GM03348 (cell line): ENCODE measurements at places on chromosomes 3 and 15.

DNA sequence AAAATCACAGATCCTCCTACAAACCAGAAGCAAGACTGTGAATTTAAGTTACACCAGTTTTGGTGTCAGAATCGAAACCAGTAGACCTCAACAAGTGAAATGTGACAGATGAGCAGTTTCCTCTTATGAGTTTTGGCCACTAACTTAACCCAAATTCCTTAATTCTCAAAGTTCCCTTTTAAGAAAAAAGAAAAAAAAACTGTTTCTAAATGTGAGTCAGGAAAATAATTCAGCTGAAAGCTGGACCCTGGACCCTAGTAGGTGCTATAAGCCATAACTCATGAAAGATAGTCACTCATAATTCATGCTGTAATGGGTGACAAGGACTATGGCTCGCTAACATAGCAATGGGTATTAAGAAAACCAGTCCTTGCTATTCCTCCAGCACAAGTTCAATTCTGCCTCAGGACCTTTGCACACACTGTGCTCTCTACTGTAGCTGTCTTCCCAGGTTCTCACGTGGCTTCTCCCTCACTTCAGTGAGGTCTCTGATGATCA, 9.0 kb upstream of the THRB start:
- no peak for DNase-seq

DNA sequence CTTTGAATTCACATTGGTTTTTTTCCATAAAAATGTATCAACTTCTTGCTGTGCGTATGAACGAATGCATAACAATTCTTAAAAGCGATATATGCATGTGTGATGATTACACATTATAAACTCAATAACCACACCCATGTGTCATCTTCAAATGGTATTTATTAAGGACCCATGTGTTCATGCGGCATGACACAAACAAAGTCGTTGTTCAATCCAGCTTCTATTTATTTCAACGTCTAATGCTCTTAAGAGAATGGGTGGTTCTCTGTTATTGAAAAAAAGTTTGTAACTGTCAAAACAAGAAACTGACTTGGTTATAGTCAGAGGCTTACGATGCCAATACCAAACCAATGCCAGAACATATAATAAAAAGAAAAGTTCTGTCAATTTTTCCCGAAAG, 195.9 kb downstream of the FOXP1 start:
- DNase-seq = no peak

DNA sequence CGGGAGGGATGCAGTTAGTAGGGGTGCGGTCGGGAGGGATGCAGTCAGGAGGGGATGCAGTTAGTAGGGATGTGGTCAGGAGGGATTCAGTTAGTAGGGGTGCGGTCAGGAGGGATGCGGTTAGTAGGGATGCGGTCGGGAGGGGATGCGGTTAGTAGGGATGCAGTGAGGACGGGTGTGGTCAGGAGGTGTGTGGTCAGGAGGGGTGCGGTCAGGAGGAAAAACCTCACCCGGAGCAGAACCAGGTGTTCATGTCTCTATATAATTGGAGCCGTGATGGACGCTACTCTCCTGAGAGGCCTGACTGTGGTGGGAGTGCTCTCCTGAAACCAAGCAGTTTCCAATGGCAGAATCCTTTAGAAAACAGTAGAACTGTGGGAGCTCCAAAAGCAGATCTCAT, 95.8 kb downstream of the BDH1 start:
- DNase-seq = no peak

DNA sequence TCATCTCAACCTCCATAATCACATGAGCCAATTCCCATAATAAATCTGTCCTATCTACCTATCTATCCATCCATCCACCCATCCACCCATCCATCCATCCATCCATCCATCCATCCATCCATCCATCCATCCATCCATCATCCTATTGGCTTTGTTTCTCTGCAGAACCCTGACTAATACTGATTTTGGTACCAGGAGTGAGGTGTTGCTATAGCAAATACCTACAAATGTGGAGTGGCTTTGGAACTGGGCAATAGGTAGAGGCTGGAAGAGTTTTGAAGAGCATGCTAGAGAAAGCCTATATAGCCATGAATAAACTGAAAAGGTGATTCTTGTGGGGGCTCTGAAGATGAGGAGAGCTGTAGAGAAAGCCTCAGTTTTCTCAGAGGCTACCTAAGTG, 88.7 kb upstream of the ANKRD28 start:
- no peak for DNase-seq

GRCh38 chr15:63000706-63001105, 41.8 kb upstream of the TPM1 start:
- no peak for DNase-seq

DNA sequence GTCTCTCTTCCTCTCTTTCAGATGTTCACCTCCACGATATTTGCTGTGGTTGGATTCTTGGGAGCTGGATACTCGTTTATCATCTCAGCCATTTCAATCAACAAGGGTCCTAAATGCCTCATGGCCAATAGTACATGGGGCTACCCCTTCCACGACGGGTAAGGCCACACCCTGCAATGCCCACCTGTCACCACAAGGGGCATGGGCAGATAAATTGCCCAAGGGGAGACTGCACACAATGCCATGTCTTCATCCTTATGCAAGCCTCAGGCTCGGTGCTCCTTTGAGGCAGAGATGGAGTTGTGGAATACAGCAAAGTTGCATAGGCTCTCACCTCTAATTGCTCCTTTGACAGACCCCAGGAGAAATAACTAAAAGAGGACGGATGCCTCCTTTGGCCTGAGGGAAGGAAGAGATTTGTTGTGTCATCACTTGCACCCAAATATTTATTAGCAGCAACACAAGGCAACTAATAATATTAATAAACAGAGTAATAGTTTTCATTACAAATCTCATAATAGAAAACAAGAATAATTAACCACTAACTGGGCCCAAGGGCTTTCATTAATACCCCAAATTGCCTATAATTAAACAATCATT, 13.2 kb downstream of the TM4SF4 start:
- no peak for DNase-seq

DNA sequence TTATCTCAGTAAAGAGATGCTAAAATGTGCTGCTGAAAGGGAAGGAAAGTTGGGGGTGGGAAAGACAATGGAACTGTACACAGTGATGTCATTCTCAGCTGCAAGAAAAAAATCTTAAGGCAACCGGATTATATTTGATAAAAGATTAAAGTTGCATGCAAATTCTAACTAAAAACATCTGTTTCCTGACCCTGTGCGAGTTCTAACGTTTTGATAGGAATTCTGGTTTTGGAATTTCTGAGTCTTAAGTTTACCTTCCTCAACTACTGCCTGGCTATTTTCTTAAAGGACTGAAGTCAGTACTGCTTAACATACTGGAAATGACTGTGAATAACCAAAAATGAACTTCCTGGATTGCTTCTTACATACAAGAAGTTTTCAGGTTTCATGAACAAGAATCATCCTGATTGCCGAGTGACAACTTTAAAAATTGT, 115.5 kb downstream of the SLC25A26 start:
- peak; percentile 14 for DNase-seq
